ENCODE measurements at places on chromosomes 4 and X.
A peak's percentile ranks its signal among the peaks of the same experiment; 100 is the strongest.

DNA sequence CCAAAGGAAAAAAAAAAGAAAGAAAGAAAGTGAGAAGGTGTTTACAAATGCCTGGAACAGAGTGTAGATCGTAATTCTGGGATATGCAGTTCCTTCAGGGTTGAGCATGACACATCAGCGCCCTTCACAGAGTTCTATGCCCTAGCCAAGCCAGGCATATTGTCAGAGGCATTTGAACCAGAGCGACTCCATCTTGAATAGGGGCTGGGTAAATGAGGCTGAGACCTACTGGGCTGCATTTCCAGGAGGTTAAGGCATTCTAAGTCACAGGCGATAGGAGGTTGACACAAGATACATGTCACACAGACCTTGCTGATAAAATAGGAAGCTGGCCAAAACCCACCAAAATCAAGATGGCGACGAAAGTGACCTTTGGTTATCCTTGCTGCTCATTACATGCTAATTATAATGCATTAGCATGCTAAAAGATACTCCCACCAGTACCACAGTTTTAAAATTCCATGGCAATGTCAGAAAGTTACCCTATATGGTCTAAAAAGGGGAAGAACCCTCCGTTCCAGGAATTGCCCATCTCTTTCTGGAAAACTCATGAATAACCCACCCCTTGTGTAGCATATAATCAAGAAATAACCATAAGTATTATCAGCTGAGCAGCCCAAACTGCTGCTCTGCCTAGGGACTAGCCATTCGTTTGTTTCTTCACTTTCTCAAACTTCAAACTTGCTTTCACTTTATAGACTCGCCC, 23.5 kb upstream of the LRBA start:
- no peak for DNase-seq

GRCh38 chr4:14262221-14262620, 634.7 kb upstream of the BOD1L1 start:
- no peak for DNase-seq

DNA sequence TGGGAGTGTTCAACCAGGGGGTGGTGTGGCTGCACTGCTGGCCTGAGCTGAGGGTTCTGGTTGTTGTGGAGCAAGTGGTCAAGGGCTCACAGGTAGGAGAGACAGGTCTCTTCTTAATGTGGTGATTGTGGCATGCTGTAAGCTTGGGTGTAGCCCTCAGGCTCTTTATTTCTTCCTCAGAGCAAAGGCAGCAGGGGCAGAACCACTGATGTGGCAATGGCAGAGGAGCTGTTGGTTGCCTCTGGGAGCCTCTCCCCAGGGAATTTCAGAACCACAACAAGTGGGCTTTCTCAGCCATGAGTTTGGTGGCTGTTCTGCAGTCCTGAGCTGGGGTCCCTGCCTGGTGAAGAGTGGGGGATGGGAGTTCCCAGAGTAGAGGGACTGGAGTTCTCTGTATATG, 1017.2 kb downstream of the SH3BGRL start:
- DNase-seq = no peak

DNA sequence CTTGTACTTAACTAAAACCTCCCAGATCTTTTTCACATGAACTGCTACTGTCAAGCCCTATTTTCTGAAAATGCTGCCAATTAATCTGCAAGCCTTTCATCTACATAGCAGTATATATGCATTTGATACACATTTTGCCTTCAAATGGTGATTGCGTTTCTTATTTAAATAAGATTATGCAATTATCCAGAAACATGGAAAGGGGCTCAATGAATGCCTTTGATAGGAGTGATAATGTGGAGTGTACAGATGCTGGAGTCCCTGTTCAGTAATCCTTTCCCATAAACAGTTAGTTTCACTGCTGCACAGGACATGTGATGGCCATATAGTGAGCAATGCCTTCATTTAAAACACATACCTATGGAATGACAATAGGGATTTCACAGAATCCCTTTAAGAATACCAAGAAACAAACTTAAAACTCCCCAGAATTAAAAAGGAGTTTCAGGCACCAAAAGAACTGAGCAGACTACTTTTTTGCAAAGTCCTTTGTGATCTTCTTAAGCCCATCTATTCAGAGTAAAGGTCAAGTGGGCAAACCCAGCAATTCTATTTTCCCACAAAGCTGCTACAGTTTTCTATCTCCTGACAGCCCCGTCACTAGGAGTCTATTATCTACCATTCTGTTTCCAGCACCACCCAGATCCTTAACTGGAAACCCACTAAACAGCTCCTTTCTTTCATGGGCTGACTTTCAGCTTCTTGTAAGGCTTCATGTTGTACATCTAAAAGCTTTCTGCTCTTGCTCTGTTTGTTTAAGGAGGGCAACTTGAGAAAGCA, 120.3 kb downstream of the UNC5C start:
- peak; percentile 88 for DNase-seq

DNA sequence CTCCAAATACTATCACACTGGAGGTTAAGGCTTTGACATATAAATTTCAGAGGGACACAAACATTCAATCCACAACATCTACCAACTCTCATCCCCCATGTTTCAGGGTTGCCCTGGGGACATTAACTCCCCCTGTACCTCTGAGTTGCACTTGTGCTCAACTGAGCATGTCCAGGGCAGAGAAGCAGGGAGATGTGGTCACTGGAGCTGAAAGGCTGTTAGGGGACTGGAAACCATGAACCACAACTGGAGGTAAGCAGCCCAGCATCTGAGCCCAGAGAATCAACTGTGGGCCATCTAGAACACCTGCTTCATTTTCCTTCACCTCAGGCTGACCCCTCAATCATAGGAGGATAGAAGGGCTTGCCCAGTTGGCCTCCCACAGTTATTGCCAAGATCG, 641.1 kb downstream of the MID1IP1 start:
- DNase-seq = no peak

DNA sequence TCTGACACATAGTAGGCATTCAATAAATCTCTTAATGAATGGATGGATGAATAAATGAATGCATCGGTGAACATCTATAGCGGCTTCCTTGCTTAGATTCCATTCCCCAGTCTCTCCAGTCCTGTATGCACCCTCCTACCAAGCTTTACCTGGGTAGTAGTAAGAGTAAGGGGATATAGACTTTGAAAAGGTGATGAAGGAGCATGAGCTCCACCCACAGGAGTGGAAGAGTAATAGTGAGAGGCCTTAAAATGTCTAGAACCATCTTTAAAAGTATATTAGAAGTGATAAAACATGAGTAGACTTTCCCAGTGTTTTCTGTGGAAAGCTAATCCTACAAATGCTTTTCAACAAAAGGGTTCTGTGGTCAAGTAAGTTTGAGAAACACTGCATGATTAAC, 35.5 kb upstream of the GPC3 start:
- DNase-seq = no peak

DNA sequence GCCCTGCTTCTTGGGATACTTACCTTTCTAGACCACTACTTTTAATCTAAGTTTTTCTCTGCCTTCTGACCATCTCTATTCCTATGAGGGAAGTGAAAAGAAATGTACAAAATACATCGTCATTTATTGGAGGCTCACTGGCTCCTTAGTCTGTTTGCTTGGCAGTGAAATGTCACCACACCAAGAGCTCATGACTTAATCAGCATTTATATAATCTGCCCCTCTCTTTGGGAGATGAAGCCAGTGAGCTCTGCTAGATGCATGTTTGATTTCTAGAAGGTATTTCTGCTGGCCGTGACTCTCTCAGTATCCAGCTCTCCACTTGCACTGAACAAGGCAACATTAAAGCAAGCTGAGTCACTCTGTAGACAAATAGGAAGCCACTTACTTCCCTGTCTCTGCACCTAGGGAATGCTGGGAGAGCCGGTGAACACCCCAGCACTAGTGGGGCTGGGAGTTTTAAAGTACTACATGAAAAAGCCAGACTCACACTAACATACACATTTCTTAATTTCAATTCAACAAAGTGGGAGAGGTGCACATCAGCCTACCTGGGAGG, 79.1 kb downstream of the MID1IP1 start:
- DNase-seq = no peak

GRCh38 chr4:142840516-142841123, 5.5 kb downstream of the INPP4B start:
- no peak for DNase-seq

- no peak for DNase-seq
These were observed 37.8 kb upstream of the FRMD7 start for GRCh38 chrX:132165651-132166050.

DNA sequence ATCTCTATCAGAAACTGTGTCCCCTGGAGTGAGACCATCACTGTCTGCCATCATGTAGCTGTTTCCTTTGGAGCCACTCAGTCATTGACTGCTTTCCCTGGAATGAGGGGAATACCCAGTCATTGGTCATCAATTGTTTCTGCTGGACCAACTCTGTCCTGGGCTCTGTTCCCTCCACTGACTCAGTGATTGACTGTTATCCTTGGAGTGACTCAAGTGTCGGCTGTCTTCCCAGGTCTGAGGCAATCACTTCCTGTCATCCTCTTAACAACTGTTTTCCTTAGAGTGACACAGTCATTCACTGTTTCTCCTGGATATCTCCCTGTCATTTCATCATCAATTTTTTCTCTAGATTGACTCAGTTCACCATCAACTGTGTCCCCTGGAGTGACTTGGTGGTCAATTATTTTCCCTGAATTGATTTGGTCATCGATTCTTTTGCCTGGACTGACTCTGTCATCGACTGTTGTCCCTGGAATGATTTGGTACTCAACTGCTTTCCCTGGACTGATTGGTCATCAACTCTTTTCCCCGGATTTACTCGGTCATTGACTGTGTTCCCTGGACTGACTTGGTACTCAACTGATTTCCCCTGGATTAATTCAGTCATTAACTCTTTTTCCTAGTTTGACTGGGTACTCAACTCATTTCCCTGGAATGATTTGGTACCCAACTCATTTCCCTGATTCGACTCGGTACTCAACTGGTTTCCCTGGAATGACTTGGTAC, 327.9 kb upstream of the VCX start:
- DNase-seq = no peak

DNA sequence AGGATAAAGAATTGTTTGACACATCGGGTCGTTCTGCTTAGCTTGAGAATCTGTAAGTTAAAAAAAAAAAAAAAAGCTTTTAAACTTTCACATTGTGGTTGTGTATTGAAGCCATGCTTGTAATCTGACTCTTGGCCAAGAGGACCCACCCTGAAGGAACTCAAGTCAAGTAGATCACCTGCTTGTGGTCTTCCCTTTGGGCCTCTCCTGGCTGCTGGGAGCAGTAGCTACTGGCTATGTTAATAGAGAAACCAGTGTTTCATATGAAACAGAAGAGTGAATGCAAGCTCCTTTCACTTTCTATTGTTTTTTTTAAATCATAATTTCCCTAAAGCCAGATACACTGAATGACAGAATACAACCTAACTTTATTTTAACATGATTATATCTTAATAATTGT, 402.4 kb upstream of the NDST4 start:
- DNase-seq = no peak

- no peak for DNase-seq
These were observed 4.5 kb downstream of the DTHD1 start for GRCh38 chr4:36285784-36286480.

DNA sequence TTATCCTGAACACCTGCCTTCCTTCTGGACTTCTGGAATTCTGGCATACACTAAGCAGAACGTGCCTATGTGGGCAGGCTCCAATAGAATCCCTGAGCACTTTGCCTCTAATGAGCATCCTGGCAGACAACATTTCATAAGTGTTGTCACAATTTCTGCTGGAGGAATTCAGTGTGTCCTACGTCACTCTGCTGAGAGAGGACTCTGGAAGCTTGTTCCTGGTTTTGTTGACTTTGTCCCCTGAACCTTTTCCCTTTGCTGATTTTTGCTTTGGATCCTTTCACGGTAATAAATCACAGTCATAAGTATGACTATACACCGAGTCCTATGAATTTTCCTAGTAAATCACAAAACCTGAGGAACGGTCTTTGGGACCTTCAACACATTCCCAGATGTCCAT, 43.2 kb downstream of the MTMR8 start:
- no peak for DNase-seq

GRCh38 chr4:140070973-140071372, 83.0 kb downstream of the MAML3 start:
- DNase-seq = no peak

GRCh38 chr4:87853108-87853507, 20.3 kb downstream of the MEPE start:
- DNase-seq = no peak

DNA sequence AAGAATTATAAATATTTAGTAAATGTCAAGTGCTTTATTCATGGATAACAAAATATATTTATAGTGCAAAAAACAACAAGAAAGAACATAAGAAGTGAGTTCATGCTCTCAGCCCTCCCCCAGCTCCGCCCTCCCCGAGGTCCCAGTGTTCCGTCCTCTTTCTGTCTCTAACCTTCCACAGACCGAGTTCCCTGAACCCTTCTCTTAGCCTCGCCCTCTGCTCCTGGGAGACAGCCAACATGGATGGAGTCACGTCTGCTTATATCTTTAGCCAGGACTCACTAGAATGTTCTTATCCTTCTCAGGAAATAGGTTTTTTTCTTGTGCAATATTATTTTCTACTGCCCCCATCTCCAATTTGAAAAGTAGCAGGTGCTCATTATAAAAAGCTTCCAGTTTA, 40.1 kb upstream of the HELT start:
- no peak for DNase-seq

GRCh38 chrX:39159921-39160507, 358.8 kb downstream of the MID1IP1 start:
- DNase-seq = no peak

- no peak for DNase-seq
These were observed 26.9 kb downstream of the HOPX start for GRCh38 chr4:56654238-56654632.

DNA sequence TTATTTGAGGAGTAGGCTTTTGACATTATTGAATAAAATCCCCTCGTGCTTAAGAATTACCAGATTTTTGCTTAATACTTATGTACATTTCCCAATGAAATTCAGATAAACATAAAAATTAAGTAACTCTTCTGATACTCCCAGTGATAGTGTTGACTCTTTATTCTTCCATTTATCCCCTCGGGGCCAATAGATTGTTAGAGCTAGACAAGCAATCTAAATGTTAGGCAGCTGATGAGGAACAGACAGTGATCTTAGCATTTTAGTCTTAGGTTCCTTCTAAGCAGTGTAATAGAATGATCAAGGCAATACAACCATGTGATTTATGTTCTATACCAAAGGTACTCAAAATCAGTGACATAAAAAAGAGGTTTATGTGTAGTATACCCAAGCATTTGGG, 68.7 kb downstream of the USP9X start:
- DNase-seq = no peak

DNA sequence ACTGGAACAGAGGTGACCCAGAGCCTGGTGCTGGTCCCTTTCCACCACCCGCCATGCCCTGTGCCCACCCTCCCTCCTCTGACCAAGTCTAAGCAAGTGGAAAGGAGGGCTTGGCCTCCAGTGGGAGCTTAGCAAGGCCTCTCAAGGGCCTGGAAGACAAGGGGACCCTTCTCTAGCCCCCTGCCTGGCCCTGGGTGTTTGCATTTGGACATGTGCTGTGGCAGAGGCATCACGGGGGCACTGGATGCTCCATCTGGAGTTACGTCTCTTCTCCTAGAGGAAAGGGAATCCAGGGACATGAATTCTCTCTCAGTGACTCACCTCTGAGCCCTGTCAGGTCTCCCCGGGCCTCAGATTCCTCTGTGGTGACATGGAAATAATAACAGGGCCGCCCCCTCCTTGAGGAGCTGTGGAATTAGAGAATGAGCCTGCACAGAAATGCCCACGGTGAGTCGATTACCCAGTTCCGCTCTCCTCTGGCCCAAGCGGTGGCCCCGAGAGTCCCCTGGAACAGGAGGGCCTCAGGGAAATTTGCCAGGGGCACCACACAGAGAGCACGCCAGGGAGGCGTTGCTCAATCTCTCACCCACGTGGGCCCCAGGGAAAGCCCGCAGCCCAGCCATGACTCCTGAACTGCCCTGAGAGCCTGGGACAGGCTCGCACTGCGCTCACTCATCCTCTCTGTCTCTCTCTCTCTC, 189.6 kb downstream of the BCOR start:
- peak; percentile 83 for DNase-seq

- DNase-seq = no peak
These were observed 44.8 kb upstream of the PRSS12 start for GRCh38 chr4:118397623-118397979.

All from retinal pigment epithelial cell (primary cell).